ENCODE measurements at places on chromosomes 12 and 14.

DNA sequence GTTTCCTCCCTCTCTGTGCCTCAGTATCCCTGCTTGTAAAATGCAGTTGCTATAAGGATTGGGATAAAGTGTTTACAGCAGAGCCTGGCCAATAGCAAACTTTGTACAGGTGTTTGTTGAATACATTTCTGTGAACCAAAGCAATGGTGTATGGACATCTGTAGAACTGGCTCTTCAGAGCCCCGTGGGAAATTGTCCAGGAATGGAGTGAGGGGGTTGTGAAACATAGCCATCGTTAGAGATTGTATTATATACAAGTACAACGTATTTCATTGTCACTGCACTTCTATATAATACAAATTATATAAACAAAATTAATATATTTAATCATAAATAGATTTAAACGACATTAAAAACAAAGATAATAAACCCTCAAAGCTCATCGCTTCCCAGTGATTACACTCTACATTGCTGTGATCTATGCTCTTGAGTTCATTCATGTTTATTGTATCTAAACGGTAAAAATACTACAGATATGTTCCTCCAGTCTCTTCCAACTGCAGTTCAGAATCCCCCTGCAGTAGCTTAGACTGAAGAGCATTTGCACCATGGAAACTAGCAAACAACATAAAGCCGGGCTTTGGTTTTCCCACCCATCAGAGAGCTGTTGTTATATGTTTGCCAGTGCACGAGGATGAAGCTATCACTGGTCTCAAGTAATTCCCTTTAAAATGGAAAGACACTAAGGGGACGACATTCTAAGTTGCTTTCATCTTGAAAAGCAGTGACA lies 216.7 kb downstream of the TMEM132C start:
- DNase-seq = no peak

DNA sequence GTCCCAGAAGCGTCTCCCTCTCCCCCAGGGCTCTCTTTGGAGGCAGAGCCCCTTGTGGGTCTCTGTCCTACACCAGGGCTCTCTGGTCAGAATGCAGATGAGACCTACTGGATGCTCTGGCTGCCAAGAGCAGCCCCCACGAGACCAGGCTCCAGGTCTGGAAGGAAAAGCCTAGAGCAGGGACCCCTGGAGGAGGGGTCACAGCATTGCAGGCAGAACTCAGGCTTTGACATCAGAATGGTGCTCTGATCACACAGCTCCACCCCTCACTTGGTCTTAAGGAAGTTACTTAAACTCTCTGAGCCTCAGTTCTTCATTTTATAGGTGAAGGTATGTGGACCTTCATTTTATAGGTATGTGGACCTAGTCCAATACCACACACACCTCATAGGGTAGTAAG lies 83.1 kb downstream of the ARL6IP4 start:
- DNase-seq = no peak

GRCh38 chr12:18907728-18908127 lies 169.8 kb downstream of the CAPZA3 start:
- no peak for DNase-seq

- DNase-seq = no peak
Measured at GRCh38 chr14:54567639-54568561, 972 bp downstream of the SAMD4A start.

GRCh38 chr12:104569346-104570173 lies 112.8 kb downstream of the CHST11 start:
- no peak for DNase-seq

- no peak for DNase-seq
Measured at GRCh38 chr14:55005071-55005470, 21.8 kb downstream of the WDHD1 start.

- no peak for DNase-seq
Measured at GRCh38 chr12:55074806-55075205, 51.4 kb upstream of the OR9K2 start.

- no peak for DNase-seq
Measured at GRCh38 chr14:99383472-99384449, 96.9 kb downstream of the SETD3 start.

- DNase-seq = no peak
Measured at GRCh38 chr14:20818861-20819260, 16.2 kb upstream of the RNASE1 start.

DNA sequence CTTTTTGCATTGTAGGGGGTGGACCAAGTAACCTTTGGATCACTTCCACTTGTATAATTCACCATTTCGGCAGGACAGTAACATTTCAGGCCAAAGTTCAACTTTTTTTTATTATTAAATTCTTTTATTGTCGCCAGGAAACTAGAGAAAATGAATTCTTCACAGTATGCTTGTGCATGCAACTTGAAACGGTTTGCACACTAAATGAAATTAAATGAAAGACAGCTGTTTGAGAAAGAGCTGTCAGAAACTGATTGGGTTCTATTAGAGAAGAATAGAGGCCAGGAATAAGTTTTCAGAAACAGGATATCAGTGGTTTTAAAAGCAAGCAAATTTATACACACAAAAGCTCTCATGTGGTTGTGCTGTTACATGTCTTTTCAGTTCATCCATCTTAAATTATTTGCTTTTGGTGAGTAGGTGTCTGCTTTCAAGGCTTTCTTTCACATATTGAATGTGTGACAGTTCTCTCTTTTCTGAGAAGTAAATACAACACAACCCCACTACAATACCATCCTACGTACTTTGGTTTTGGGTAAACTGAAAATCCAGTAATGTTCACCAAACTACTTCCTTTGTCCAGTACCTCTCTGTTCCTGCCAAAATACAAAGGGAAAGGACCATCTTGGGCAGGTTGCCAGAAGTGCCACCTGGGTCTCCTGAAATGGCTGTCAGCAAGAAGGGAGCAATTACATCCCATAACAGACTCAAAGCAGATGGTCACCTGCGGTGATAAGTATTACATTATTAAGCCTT lies 291.7 kb downstream of the RAD51B start:
- no peak for DNase-seq

- no peak for DNase-seq
Measured at GRCh38 chr12:52026263-52026662, 19.5 kb downstream of the TAMALIN start.

- no peak for DNase-seq
Measured at GRCh38 chr14:87437158-87437557, 555.8 kb downstream of the GALC start.

DNA sequence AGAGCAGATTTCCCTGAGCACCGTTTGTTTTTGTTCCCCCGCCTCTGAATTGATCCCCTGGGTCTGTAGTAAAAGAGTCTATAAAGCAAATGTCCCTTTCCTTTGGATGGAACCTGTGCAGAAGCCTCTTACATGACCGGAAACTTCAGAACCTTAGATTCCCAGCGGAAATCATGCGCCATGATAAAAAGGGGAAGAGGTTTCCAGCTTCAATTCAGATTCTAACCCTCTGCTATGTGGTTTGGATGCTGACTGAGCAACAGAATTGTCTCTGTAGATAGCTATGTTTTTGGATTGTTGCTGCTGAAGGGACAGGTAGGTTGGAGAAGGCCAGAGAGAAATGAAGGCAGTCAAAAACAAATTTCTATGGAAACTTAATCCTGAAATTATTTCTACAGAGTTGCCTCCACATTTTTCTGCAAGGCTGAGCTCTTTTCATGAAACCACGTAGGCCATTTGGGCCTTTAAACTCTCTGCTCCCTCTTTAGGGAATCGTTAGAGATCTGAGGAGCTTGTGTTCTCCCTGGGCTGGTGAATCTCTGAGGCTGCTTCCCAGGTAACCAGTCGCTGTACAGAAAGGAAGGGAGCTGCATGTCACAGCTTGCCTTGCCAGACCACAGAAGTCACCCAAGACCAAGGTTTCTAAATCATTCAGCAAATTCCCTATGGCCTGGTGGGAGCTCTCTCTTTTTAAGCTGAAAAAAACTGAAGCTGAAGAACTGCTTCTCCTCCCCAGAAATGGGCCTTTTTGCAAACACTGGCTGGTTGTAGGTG lies 28.7 kb upstream of the OR10P1 start:
- DNase-seq = no peak

GRCh38 chr12:116903818-116904217 lies 6.9 kb upstream of the FBXW8 start:
- no peak for DNase-seq

DNA sequence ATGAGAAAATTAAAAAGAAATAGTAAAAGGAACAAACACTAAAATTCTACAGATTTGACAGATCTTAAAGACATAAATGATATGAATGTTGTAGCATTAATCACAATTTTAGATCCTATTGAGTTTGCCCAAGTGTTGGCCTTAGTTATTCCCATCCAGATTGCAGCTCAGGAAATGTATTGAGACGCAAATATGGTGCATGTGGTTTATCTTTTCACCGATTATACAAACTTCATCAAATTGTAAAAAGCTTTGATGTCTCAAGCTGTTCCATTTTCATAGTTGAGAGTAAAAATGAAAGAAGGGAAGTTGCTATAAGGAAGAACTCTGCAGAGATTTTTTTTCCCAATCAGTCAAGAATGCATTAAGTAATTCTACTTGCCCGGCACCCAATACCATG lies 328.4 kb downstream of the EGLN3 start:
- DNase-seq = no peak

GRCh38 chr12:104852896-104853295 lies 105.2 kb downstream of the SLC41A2 start:
- peak; percentile 65 for DNase-seq

DNA sequence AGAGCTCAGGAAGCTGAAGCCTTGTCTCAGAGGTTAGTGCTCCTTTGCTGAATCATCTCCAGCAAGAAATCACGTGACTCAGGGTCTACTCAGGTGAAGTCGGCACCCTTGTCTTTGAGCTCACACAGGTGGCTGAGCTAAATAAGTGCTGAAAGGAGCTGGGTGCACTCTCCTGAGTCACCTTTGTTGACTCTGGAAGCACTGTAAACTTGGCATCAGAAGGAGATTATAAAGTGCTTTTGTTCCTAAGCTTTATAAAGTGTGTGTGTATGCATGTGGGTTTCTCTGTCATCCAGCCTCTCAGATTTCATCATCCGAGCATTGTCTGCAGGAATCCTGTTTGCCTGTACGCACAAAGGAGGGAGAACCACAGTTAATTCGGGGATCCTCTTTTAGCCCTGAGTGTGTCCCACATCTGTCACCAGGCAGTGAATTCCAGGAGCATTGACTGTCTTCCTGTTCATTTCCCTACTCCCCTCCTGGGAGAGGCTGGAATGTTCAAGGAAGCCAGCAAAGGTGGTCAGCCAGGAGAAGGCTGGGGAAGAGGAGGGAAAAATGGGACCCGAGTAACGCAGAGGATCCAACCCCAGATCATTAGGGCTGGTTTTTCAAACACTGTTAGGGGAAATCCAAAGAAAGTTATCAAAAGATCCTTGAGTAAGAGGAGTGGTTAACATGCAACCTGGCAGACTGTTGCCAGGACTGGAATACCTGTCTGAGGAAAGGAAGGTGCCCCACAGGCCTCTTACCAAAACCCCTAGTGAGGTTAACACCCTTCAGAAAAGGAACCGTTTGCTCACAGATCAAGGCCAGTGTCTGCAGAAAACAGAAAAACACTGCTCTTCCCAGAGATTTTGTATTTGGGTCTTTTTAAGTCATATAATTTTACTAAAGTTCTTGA lies 157.5 kb upstream of the HIF1A start:
- DNase-seq = peak; percentile 75

GRCh38 chr12:124742678-124743077 lies 121.0 kb downstream of the SCARB1 start:
- DNase-seq = no peak

- no peak for DNase-seq
Measured at GRCh38 chr12:12721814-12722434, 4.8 kb downstream of the CDKN1B start.

- no peak for DNase-seq
Measured at GRCh38 chr12:96400631-96401075, 414 bp upstream of the CDK17 start.

DNA sequence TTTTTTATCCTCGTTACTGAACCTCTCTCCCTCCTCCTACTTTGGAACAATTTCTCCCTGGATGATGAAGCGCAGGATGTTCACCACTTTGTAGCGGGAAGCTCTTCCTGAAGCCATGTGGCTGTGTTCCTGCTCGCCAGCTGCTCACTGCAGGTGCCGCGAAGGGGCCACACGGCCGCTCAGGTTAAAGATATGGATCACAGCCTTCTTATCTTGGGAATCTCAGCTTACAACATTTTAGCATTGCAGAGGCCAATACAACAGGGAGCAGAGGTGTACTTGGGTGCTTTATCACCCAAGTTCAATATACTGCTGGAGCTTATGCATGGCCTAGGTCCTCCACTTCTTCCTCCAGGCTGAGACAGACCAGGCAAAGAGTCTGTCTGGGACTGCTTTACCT lies 201.2 kb upstream of the G2E3 start:
- no peak for DNase-seq

GRCh38 chr12:58761308-58761707 lies 159.0 kb downstream of the LRIG3 start:
- no peak for DNase-seq

DNA sequence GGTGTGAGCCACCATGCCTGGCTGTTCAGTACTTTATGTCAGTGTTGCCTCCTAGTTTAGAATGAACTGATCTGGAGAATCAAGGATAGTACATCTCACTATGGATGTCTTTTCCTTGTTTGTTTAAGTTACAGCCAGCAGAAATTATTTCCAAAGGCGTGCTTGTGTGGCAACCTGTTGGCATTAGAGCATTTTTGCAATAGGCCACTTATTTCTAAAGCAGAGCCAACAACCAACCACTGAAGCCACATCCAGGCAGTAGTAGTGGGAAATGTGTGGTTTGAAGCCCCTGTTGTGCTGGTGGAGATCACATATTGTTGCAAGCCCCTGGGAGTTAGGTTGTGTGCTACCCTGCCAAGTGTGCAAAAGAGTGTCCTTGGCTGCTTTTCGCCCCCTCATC lies 3.7 kb downstream of the ANO6 start:
- no peak for DNase-seq

DNA sequence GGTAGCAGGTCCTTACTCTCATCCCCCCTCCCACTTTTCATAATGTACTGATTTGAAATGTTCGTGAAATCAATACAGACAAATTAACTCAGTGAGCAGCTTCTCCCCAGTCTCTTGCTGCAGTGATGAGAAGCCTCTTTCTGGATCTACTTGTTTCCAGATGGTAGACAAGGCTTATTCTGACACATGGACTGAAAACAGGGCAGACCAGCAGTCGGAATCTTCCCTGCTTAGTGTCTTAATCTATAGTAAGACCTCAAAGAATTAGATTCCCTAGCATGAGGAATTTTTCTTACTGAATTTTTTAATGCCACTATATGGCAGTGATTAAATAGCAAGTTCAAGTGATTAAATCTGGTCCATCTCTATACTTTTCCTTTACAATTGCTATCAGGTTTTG lies 120.1 kb downstream of the RGS6 start:
- DNase-seq = no peak

DNA sequence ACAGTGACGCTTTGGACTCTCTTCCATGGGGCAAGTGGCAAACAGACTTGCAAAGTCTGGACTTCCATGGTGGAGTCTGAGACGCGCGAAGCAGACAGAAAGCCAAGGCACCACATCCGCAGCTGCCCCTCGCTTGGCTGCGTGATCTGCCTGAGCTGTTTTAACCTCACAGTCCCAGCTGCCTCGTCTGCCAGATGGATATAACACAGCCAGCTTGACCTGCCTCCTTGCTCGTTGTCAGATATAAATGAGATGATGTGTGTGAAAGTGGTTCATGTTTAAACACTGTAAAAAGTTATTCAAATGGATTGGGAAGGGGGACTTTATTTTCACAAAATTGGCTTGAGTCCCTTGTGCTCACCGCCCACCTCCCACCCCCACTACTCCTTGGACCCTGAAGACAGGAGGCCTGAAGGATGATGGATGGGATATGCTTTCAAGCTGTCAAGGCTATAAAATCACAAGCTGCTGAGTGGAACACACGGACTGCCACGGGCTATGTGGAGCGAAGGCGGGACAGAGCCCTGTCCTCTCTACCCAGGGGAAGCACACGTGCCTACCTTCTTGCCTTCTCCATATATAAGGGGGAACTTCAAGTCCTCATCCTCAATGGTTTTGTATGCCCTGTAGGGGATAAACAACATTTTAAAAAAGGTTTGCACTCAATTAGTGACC lies 226.9 kb downstream of the MON2 start:
- no peak for DNase-seq

Data from fibroblast of skin of left biceps (primary cell).